ENCODE measurements at places on chromosomes 7 and 10.

- DNase-seq = no peak
These were observed 948.6 kb downstream of the GATA3 start for GRCh38 chr10:9003122-9003521.

DNA sequence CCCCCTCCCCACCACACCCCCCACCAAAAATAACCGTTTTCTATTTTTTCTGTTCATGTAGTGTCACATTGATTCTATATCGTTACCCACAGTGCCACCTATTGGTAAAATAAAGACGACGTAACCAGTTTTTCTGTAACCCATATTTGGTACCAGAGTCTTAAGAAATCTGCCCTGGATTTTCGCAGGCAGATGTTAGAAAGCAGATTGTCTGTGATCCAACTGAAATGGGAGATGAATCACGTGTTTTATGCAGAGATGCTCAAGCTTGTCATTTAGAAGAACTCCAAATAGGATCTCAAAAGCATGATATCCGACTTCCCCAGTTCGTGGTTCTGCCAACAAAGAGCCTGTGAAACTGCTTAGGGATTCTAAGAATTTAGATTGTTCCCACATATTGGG is 261.1 kb upstream of the CSTF2T start:
- DNase-seq = no peak

- DNase-seq = no peak
These were observed 12.2 kb upstream of the LGI1 start for GRCh38 chr10:93745408-93746065.

- no peak for DNase-seq
These were observed 22.5 kb downstream of the SORCS3 start for GRCh38 chr10:104663563-104663962.

DNA sequence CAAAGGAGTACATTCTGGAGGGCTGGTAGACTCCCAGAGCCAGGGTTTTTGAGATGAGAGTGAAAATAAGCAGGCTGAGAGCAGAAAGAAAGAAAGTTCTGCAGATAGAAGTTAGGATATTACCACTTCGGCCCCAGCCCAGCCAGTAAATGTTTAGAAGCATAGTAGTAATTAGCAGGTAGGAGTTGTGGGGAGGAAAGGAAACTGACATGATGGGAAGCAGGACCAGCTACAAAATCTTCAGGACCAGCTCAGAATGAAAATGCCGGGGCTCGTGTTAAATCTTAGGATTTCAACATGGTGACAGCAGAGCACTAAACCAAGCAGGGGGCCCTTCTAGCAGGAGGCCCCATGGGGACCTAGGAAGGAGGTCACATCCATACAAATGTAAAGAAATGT is 28.7 kb downstream of the PRSS2 start:
- peak; percentile 26 for DNase-seq

All from activated CD8-positive, alpha-beta T cell treated with anti-CD3 and anti-CD28 coated beads for 36 hours (primary cell).